ENCODE measurements at places on chromosomes 11 and 22. TPM values are rescaled to one million over a fixed set of nuclear protein-coding genes. Genes with fewer than 3 reads are reported as not detected.

DNA sequence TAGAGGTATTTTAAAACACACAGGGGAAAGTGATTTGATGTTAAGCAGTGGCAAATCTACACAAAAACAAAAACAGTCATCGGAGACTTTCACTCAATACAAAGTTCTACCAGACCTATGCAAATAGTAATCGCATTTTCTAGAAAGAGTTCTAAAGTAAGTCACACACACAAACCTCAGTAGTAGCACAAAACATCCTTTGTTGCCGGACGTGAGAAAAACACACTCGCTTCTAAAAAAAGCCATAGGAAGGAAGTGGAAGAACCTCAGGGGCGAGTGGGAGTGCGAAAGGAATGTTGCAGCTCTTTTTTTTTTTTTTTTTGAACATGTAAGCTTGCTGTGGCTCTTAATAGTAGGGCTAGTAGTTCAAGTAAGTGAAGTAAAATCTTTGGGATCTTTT, 88.9 kb downstream of the MAML2 start:
- peak; percentile 82 for DNase-seq

- DNase-seq, result no peak
Observed at GRCh38 chr11:79421820-79422219, 19.0 kb downstream of the TENM4 start.

DNA sequence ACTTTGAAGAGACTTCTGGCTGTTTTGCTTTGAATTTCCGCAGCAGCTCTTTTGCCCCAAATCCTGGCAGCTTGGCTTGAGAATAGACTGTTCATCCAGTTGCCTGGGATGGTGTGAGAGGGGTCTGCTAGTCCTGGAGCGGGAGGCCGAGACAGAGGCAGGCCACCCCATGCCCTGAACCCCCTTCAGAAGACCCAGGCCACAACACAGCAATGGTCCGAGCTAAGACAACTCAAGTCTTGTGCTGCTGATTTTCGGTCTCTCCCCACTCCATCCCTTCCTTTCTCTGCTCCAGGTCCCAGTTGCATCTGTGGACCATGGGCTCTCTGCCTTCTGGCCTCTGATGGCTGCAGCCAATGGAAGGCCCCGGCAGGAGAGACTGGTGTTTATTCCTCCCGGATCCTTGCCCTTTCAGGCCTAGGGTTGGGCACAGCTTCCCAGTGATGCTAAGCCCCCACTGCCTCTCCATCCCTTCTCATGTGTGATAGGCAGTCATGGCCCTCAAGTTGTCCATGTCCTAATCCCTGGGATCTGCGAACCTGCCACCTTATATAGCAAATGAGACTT, 31.9 kb upstream of the TP53I11 start:
- no peak for DNase-seq

The SH3BP1 gene
- 18.7 TPM for total RNA-seq

- DNase-seq, result no peak
Observed at GRCh38 chr22:27810609-27811151, 9.1 kb upstream of the MN1 start.

The APOBEC3H gene
- not detected for total RNA-seq

The PKDREJ gene
- total RNA-seq, result not detected

The PAX6 gene
- total RNA-seq, result not detected

The ALX4 gene
- total RNA-seq, result not detected

The SEZ6L gene
- total RNA-seq, result not detected

- DNase-seq, result no peak
Observed at GRCh38 chr11:123393312-123393927, 36.6 kb upstream of the GRAMD1B start.

The MS4A4E gene
- total RNA-seq, result not detected

The OR8K1 gene
- not detected for total RNA-seq

The GLYAT gene
- not detected for total RNA-seq

DNA sequence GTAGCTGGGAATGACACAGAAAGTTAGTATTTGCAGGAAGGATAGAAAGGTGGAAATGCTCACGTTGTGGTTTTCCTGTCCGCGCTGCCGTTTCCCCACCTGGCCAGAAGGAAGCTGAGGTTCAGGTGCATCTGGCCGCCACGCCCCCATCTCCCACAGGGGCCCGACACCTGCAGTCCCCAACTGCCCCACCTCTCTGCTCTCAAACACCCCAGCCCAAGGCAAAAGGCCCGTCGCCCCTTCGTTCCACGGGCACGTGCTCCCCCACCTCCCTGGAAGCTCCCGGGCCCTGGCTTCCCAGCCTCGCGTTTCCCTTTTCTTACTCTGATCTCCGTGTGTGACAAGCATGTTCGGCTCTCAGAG, 985.1 kb downstream of the BRD1 start:
- DNase-seq, result no peak

GRCh38 chr11:121236115-121237001, 56.2 kb upstream of the SC5D start:
- DNase-seq, result no peak

The OR51B4 gene
- not detected for total RNA-seq

The SLC36A4 gene
- 13.1 TPM for total RNA-seq

The MIAT gene
- total RNA-seq, result 0.10 TPM

The ARHGAP8 gene
- 0.76 TPM for total RNA-seq

DNA sequence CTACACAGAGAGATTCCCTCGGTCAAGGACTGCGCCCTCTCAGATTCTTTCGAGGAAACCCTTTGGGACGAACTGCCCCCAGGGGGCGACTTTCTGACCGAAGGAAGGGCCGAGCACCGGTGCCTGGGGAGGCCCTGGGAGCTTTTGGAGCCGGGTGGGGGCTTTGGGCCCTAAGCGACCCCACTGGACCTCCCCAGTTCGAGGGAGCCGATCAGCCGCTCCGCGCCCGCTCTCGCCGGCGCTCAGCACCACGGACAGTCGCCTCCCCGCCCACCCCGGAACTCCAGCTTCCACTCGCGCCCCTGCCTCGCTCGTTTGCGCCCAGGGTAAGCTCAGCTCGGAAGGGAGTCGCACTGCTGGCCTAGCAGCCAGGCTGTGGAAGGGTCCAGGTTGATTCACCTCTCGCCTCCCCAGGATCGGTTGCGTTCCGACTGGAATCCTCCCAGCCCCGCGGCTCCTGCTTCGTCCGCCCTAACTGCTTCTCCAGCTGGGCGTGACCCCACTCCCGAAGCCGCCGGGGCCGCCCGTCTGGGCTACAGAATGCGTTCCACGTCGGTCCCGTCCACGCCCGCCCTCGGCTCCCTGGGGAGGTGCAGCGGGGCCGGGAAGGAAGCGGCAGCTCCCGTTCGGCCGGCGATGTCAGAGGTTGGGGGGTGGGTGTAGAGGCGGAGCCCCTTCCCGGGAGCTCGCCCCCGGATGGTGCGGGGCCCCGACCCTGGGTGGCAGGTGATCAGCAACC, 428 bp downstream of the SCN3B start:
- DNase-seq, result no peak

GRCh38 chr22:21626735-21627469, 2.9 kb downstream of the YDJC start:
- no peak for DNase-seq

DNA sequence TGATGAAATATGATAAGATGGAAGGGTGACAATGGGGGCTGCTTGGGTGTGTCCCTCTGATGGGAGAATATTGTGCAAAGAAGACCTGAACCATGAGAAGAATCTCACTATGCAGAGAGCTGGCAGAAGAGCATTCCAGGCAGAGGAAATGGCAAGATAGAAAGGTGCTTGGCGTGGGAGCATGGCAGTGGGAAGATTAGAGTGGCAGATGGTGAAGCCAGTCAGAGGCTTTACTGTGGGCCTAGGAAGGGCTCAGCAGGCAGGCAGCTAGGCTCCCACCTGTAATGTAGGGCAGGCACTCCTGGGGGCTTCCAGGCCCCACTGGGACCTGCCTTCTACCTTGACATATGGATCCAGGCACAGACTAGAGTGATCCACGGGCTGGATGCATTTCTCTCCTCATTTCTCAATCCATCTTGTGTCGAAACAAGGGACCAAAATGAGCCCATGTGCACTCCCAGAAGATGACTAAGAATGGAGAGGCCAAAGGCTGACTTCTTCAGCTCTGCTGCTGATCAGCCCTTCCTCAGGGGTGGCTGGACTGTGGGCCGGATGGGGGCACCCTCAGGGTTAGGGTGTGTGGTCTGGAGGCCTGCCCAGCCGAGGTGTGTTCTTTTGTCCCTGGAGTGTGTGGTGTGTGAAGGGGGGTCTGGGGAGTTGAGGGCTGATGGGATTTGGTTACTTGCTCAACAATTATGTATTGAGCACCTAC, 88.3 kb downstream of the TSPAN18 start:
- DNase-seq, result no peak

DNA sequence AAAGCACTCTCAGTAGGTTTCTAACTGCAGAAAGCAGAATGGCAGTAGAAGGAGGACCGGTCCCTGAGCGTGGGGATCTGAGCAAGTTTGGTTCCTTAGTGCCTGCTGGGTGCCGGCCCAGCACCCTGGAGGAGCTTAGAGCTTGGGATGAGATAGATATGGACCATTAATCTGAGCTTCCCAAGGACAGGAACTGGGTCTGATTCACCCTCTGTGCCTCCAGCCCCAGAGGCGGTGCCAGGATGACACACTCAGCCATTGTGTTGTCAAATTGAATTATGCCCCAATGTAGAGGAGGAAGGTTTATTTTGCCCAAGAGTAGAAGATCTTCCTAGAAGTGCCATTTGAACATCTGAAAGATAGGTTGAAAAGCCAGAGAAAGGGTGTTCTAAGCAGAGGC, 4.3 kb downstream of the ZC3H7B start:
- DNase-seq, result no peak

The EIF3F gene
- 293 TPM for total RNA-seq

- no peak for DNase-seq
Observed at GRCh38 chr11:17014321-17014832, at the start of gene PLEKHA7. Gene PLEKHA7 (minus strand): TSS chr11:17014414. CDS start chr11:17014401, 13 bp downstream.

DNA sequence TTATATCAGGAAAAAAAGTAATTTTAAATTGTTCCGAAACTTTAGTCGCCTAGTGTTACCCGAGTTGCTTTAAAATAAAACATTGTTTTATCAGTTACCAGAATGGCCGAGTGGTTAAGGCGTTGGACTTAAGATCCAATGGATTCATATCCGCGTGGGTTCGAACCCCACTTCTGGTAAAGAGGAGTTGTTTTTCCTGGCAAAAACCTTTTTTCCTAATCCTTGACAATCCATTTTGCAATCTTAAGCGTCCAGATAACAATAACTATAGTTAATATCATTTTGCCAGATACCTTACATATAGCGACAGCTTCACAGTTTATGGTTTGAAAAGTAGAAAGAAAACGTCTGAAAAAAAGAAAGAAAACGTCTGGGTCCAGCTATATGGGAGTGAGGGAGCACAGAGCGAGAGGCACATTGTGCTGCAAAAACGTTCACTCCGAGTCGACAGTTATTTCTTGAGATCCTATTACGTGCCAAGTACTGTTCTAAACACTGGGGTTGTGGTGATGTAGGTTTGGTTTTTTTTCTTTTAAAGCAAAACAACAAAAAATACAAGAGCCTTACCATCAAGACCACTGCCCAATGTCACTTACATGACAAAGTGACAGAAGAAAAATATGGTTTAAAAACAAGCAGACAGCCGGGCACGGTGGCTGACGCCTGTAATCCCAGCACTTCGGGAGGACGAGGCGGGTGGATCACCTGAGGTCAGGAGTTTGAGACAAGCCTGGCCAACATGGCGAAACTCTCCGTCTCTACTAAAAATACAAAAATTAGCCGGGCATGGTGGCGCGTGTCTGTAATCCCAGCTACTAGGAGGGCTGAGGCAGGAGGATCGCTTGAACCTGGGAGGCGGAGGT, 40.6 kb downstream of the OR4D9 start:
- DNase-seq, result peak; percentile 84

The CD3D gene
- total RNA-seq, result not detected

DNA sequence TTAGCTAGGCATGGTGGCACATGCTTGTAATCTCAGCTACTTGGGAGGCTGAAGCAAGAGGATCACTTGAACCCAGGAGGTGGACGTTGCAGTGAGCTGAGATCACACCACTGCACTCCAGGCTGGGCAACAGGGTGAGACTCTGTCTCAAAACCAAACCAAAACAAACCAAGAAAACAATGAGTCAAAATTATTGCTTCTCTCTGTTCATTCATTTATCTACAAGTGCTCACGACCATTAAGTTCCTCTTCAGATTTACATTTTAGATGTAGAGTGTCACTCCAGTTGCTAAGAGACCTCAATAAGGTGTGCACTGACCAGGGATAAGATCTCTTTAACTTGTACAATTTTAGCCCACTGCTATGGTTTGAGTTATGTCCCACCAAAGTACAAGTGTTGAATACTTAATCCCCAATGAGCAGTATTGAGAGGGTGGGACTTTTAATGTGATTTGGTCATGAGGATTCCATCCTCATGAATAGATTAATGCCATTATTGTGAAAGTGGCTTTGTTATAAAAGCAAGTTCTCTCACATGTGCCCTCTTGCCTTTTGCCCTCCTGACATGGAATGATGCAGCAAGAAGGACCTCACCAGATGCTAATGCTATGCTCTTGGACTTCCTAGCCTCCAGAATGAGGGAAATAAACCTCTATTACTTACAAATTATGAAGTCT, 7.8 kb downstream of the HNRNPUL2 start:
- no peak for DNase-seq

The PATE4 gene
- total RNA-seq, result not detected

DNA sequence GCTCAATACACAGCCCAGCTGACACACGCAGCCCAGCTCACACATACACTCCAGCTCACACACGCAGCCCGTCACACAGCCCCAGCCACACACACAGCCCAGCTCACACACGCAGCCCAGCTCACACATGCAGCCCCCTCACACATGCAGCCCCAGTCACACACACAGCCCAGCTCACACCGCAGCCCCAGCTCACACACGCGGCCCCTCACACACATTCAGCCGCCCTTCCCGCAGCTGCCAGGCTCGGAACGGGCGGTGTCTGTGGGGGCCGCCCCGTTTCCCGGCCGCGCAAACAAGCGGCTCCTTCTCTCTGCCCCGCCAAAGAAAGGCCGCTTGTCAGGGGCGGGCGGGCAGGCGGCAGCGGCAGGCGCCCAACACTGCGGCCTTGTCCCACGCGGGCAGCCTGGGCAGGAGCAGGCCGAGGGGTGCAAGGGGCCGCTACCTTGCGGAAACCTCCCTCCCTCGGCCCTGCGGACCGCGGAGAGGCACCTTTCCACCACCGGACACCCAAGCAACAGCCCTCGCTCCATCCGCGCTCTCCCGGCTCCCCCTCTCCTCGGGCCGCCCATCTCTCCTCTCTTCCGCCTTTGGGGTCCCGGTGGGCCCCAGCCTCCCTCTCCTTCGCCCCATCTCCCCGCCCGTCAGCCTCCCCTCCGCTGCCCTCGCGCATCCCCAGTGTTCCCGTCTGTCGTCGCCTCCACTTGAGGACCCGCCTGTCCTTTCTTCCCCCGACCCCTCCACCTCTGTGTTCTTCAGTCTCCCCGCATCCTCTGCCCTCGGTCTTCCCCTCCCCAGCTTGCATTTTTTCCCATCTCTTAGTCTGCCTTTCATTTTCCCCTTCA, 2.2 kb downstream of the PHLDB1 start:
- DNase-seq, result no peak

- DNase-seq, result no peak
Observed at GRCh38 chr11:125382314-125382791, 113.7 kb downstream of the FEZ1 start.

The SCUBE1 gene
- total RNA-seq, result 68.9 TPM

The SLC16A8 gene
- not detected for total RNA-seq

DNA sequence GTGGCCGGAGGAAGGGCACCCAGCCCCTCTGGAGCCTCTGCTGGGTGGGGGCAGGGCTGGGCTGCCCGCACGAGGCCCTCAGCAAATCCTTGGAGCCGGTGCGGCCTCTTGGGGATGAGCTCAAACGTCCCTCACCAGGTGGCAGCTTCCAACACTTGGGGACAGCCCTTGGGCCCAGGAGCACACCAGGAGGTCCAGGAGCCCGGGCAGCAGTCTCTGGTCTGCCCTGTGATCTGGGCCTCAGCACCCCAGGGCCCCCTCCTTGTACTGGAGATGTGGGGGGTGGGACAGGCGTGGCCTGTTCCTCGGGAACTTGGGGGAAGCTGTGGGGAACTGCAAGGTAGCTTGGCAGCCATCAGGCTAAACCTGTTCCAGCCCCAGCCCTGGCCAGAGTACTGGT, 40.0 kb downstream of the MOB2 start:
- no peak for DNase-seq

Measured in glomerular endothelial cell (primary cell).